ENCODE measurements at places on chromosomes 12 and 14.

GRCh38 chr12:49126852-49127763 lies 4.1 kb downstream of the TUBA1B start:
- DNase-seq: no peak

DNA sequence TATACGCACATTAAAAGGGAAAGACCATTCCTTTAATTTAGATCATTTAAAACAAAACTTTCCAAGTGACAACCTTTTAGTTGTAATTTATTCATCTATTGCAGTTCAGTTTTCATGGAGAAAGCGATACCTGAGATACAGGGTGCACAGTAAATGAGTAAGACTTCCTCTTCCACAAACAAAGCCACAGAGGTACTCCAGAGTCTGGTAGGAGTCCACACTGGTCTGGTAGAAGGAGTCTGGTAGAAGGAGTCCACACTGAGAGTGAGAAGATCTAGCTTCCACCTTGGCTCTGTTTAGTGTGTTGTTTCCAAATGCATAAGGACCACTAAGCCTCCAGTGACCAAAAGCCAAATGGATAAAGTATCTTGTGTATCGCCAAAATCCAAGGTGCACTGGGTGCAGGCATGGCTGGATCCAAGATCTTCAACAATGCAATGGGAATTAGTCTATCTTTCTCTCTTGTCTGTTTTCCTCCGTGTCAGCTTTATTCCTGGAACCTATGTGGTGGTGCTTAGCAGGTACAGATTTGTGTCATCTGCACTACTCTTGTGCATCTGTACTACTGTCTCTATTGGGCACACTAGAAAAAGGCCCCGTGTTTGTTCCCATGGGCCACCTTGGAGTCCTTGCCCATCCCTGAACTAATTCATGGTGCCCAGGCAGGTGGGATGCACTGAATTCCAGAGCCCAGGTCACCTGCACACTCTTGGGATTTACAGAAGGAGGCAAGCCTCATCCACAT lies 331.1 kb downstream of the BCL11B start:
- DNase-seq: no peak

DNA sequence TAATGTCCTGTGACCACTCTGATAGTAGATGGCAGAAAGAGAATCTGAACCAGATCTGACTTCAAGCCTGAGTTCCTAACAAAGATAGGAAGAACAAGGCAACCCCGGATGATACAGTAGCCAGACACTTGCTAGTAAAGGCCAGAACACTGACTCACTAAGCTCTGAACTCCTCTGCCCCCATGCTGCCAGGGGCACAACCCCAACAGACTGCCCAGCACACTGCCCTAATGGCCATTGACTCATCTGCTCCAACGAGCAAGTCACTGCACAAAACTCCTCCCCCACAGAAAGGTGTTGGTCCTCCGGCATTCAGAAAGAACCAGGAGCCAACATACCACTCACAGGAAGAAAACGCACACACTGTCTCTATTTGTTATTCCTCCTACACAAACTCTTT lies 179.6 kb upstream of the NUDT4 start:
- DNase-seq: no peak

DNA sequence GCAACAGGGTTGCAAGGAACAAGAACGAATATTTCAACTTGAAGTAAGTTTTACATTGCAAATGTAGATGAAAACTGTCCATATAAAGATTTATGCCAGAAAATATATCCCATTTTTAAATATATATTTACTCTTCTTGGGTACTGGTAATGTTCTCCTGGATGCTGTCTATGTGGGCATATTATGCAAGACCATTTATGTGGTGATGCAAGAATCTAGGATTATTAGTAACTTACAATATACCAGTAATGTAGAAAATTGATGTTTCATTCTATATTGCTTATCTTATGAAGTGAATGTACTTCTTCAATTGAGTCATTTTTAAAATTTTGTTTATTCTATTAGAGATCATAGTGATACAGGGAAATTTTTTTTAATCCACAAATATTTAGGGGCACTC lies 25.1 kb downstream of the FGFR1OP2 start:
- DNase-seq: no peak

- DNase-seq: no peak
Observed at GRCh38 chr12:113598815-113599406, 127.2 kb upstream of the LHX5 start.

GRCh38 chr12:57726151-57726883 lies 12.2 kb downstream of the AGAP2 start:
- DNase-seq: peak; percentile 18

- DNase-seq: peak; percentile 51
Observed at GRCh38 chr12:66290716-66291200, 11.5 kb upstream of the HELB start.

GRCh38 chr12:52992699-52993557 lies 13.3 kb upstream of the EIF4B start:
- DNase-seq: no peak

DNA sequence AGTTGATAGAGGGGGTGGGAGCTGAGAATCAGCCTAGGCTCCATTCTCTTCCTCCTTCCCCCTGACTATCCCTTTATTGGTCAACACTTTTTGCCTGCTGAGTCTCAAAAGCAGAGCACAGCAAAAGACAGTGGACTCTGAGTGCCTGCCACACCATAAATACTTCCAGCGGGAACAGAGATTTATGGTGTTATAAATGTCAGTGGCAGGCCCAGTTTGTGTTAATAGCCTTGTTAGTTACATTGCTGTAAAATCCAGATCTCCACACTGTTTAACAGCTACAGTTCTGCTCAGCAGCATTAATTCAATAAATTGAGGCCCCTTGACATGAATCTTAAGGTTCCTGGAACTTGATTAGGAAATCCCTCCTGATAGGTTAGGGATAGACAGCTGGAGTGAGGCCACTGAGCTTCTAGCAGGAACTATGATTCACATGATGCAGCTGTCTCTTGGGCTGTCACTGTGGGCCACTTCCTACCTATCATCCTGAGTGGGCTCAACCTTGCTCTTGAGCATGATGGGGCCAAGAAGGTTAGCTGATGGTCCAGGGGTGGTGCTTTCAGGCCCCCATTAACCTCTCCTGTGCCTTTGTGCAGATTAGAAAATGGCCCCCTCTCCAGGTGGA lies 295.2 kb upstream of the SRRM4 start:
- no peak for DNase-seq

DNA sequence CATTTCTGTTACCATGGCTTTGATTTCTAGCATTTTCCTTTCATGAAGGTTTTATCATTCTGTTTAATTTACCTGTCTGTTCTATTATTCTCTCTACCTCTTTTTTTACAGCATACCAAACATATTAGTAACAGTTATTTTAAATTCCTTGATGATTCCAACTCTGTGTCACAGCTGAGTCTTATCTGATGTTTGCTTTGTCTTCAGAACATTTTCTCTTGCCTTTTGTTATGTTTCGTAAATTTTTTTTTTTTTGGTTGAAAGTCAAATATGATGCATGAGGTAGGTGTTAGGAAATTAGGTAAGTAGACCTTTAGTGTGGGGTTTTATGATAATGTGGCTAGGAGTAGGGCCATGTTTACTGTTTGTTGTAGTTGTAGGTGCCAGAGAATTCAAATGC lies 496.4 kb downstream of the FOXG1 start:
- no peak for DNase-seq

DNA sequence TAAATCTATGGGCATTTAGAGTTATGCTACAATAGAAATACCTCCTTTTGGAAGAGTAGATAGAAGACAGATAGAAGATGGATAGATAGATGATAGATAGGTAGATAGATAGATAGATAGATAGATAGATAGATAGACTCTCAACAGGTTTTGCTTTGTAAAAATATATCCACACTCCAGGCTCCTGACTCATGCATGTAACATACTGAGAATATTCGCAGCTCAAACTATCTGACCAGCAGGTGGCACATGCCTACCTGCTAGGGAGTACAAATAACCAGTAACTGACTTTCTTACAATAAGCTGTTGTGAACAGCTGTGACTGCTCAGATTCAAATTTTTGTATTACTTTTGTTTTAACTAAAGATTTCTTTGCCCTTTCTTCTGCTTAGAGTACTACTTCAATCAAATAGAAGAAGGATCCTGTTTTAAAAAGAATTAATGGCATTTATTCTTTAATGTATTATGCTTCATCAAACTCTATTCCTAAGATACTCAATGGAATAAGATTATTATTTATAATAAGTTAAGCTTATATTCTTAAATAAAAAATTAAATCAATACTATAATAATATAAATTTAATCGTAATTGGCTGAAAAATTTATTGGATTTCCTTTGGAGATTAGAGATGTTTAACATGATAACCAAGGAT lies 15.8 kb upstream of the CPNE8 start:
- no peak for DNase-seq

- no peak for DNase-seq
Observed at GRCh38 chr12:61870658-61871484, 389.3 kb upstream of the USP15 start.

GRCh38 chr12:15629108-15629507 lies 160.1 kb downstream of the EPS8 start:
- no peak for DNase-seq

- DNase-seq: no peak
Observed at GRCh38 chr14:60861545-60862140, 119.2 kb downstream of the TRMT5 start.

DNA sequence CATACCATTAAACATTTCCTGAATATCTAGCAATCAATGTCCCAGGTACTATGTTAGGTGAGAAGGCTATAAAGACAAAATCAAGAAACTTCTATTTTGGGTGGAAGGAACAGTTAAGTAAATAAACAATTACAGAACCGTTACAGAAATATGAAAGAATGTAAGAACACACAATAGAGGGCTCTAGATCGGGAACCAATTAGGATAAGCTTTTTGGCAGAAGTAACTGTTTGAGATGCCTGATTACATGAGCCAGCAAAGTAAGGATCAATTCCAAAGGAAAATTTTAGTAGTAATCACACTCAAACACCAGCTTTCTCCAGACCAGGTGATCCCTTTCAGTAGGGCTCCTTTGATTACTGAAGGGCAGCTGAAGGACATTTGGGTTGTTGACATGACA lies 33.9 kb downstream of the PPP1R12A start:
- DNase-seq: no peak

DNA sequence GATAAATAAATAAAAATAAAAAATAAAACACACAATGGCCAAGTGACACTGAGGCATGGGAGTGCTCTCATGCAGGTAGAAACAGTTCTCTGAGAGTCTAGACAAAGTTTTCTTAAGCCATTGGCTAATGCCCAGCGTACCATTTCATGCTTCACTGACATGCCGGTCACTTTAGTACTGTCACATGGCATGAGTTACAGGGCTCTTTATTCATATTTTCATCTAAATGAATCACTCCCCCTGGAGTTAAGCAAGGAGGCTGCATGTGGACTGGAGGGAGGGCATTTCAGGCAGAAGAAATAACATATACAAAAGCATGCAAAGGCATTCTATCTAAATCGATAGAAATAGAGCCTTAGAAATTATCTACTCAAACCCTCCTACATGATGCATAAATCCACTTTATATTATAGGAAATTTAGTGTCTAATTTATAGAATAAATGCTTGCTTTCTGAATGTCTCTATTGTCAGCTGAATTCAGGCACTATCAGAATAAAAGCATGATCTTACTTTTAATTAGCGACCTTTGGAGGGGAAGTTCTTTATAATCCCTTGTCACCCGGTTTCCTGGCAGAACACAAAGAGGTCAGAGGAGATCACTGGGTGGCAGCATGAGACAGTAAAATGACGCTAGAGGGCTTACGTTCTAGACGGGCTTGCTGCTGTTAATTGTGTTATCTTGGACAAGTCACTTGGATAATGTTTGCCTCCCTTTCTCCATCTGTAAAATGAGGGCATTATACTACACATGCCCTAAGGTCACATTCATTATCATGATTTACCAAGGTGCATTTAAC lies 17.5 kb downstream of the DYRK4 start:
- DNase-seq: no peak

All from CD8-positive, alpha-beta memory T cell (primary cell).